Vagina (tissue), 2 donors: ENCODE measurements at places on chromosomes 1 and 21. TPM values are rescaled to one million over a fixed set of nuclear protein-coding genes. Genes with fewer than 3 reads are reported as not detected.

The SPRR2F gene
- 2.5 TPM for total RNA-seq

- no peak for DNase-seq
Measured at GRCh38 chr1:42937141-42937696, 21.4 kb downstream of the SLC2A1 start.

- no peak for DNase-seq
Measured at GRCh38 chr1:228334954-228335353, 71.7 kb downstream of the TRIM11 start.

DNA sequence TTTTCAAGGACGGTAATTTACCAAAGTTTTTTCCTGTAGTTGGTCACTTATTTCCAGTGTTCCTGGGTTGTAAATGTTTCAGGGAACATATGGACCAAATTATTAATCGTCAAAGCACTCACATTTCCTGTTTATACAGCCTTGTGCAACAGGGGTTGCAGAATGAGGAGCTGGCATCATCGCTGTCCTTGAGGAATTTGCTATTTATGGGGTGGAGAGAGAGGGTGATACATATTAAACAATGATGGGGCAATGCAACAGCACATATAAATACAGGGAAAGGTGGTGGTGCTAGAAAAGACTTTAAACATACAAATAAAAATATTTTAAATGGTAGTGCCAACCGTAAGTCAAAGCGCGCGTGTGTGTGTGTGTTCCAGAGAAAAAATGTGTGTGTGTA, 369.8 kb downstream of the NPHP4 start:
- DNase-seq: no peak

The NUF2 gene
- total RNA-seq: 2.0 TPM
